ENCODE measurements at places on chromosomes 6 and 20.

DNA sequence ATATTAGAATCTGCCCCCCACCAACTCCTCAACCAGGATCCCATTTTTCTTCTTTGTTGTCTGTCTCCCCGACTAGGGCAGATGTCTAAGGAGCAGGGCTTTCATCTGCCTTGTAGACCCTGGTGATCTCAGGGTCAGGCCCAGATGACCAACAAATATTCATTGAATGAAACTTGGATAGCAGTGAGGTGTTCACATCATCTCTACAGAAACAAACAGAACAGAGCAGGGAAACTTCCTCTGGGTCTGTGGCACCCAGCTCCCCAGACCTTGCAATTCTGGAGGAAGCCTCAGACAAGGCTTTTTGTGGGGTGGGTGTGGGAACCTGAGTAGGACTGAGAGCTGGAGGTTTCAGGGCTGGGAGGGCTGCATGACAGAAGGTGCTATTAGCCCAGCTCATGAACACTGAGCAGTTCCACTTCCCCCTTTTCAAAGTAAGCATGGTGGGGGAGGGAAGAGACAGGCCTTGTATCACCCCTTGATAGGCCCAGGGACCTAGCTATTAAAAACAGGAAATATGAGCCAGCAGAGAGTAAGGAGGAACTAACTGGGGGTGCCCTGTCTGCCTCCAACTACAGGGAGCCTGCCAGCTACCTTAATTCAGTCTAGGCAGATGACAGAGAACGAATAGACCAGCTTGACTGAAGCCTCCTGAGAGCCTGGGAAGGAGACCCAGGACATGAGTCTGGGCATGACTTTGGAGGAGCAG is 37.3 kb upstream of the TOP1 start:
- peak; percentile 78 for ATAC-seq

GRCh38 chr6:139625998-139626975 is 251.8 kb upstream of the CITED2 start:
- ATAC-seq: no peak

- ATAC-seq: no peak
Measured at GRCh38 chr6:19519941-19520340, 317.2 kb upstream of the ID4 start.

DNA sequence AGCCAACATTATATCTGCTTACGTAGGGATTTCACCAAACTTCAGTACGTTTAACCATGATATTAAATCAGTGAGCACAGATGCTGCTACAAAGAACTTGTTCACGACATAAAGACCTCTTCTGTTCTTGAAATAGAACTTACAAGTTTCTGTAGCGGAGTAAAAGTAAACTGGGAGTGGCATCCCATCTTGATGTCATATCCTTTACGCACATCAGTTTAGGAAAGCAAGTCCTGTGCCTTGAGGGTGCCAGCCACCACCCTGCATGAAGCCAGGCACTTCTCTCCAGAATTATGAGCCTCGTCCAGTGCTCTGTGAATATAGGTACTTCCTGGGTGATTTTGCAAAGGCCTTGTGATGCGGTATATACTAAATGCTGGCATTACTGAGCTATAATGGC is 122.6 kb downstream of the BTBD3 start:
- no peak for ATAC-seq

- no peak for ATAC-seq
Measured at GRCh38 chr6:38346291-38347079, 293.2 kb downstream of the BTBD9 start.

DNA sequence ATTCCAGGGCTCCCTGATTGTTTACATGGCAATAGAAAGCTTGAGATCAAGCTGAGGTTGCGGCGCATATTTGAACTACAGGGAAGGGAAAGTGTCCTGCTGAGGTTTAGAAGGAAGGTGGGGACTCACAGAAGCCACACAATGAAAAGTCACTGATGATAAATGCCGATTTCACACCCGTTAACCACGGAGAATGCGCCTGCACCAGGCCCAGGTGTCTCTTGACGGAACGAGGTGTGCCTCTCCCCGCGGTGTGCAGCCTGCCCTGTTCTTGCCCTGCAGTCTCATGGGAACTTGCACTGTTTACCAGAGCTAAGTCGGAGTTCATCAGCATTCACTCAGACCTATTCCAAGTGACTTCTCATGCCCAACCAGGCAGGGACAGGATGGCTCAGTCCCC is 90.3 kb downstream of the LY86 start:
- ATAC-seq: no peak
